HFFc6 (cell line): ENCODE measurements at places on chromosomes 13 and 19. TPM values are rescaled to one million over a fixed set of nuclear protein-coding genes. Genes with fewer than 3 reads are reported as not detected.

DNA sequence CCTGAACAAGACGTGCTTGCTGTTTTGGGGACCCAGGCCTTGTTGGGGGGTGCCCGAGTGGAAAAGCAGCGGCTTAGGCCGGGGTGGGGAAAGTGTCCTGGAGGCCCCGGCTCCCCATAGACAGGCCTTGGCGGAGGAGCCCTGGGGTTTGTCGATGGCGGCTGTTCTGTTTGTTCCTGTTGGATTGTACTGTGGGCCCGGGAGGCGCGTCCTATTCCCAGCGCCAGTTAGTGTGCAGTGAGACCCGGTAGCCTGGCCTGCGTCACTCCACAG, 11.1 kb downstream of the NCLN start:
- 0 out of 2 replicates have a peak, but pooled peaks cover 6% of the 10 kb centered on the region for H3K36me3 ChIP-seq
- H3K4me3 ChIP-seq = no peak overlapping the region
- no peaks in the 10 kb centered on the region for H3K4me1 ChIP-seq
- no peak overlapping the region for H3K27ac ChIP-seq

- H3K36me3 ChIP-seq = no peaks in the 10 kb centered on the region
- peak; percentile 25 for DNase-seq
- peaks cover 2% of the 10 kb centered on the region; the same call in 1 of the 2 replicates for H3K27me3 ChIP-seq
- peak overlapping the region; percentile 99 for H3K4me3 ChIP-seq
- H3K27ac ChIP-seq = peak overlapping the region; percentile 81
- peaks cover 43% of the 10 kb centered on the region for H3K4me1 ChIP-seq
Observed at GRCh38 chr13:97434397-97435201, 630 bp downstream of the RAP2A start.

DNA sequence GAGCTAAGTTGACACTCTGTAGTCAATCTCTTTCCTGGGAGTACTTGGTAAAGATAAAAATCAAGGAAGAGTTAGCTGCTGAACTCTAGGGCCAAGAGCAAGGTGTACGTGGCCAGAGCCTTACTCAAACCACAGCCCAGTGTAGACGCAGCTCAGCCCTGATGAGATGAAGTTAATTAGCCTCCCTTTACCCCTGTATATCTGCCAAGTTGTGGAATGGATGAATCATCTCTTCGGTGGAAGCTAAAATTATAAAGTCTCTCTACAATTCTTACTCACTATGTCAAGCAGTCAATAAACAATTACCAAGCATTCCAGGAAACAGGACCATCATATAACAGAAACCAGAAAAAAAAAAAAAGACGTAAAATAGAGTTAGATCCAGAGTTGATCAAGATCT, 146.9 kb upstream of the UFM1 start:
- H3K27ac ChIP-seq = no peak overlapping the region
- peak; percentile 75 for DNase-seq
- H3K36me3 ChIP-seq = no peaks in the 10 kb centered on the region
- no peaks in the 10 kb centered on the region; the same call in 1 of the 2 replicates for H3K27me3 ChIP-seq

DNA sequence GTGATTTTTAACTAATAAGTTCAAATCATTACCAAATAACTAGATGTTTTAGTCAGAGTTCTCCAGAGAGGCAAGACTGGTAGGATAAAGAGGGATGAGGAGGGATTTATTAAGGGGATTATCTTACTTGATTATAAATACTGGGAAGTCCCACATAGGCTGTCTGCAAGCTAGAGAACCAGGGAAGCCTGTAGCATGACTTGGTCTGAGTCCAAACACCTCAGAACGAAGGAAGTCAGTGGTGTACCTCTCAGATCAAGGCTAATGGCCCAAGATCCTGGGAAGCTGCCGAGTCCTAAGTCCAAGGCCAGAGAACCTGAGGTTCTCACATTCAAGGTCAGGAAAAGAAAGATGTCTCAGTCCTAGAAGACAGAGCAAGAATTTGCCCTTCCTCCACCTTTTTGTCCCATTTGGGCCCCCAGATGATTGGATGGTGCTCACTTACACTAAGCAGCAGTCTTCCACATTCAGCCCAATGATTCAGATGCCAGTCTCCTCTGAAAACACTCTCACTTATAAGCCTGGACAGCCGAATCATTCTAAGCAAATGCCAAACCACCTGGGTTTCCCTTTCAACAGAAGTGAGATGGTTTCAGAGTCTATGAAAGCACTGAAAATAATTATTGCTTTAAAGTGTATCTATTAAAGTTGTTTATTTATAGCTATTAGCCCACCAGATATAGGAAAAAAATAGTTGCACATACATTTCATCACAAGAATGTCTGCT, 1599.2 kb downstream of the OLFM4 start:
- H3K27ac ChIP-seq = no peak overlapping the region
- H3K36me3 ChIP-seq = no peaks in the 10 kb centered on the region
- no peak for DNase-seq

GRCh38 chr13:33227927-33228647, 57.5 kb downstream of the STARD13 start:
- peaks cover 39% of the 10 kb centered on the region for H3K36me3 ChIP-seq
- peak overlapping the region; percentile 78 for H3K4me3 ChIP-seq
- no peak for DNase-seq
- H3K4me1 ChIP-seq = peaks cover 72% of the 10 kb centered on the region
- H3K27ac ChIP-seq = peak overlapping the region; percentile 93
- no peaks in the 10 kb centered on the region; the same call in 1 of the 2 replicates for H3K27me3 ChIP-seq

- peak; percentile 74 for DNase-seq
- no peaks in the 10 kb centered on the region; the same call in 1 of the 2 replicates for H3K27me3 ChIP-seq
- peak within 1 kb of the TSS; percentile 91 for H3K27ac ChIP-seq
- H3K4me3 ChIP-seq = peak within 1 kb of the TSS; percentile 92
- peaks cover 8% of the 10 kb centered on the region; the same call in 1 of the 2 replicates for H3K36me3 ChIP-seq
- H3K4me1 ChIP-seq = peaks cover 28% of the 10 kb centered on the region
Observed at GRCh38 chr19:55370305-55370988, at the start of gene IL11. TSS of gene IL11 (minus strand) at chr19:55370463. CDS start at chr19:55370310, 153 bp downstream.

- H3K4me1 ChIP-seq = peaks cover 73% of the 10 kb centered on the region
- H3K36me3 ChIP-seq = no peaks in the 10 kb centered on the region
- peak overlapping the region; percentile 88 for H3K27ac ChIP-seq
Observed at GRCh38 chr13:79989217-79989661, 351.7 kb downstream of the SPRY2 start.

GRCh38 chr13:76758257-76758656, 127.9 kb downstream of the KCTD12 start:
- H3K27ac ChIP-seq = no peak overlapping the region
- H3K27me3 ChIP-seq = no peaks in the 10 kb centered on the region
- H3K4me3 ChIP-seq = no peak overlapping the region

DNA sequence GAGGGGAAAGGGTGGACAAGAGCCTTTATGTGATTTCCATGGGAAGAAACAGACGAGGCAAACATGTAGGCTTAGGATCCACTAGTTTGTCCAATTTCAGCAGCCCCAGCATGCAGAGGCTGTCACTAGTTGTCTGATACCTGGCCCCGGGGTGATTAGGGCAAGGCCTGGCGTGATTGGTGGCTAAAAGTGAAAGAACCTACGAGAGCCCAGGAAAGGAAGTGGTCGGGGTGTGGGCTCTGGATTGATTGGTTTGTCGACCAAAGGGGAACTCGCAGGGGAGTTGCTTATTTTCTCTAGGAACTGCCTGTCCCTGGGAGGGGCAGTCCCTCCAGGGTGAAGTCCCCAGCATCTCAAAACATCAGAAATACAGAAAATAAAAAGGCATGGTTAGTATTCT, 64.2 kb upstream of the UQCRFS1 start:
- H3K27me3 ChIP-seq = peaks cover 6% of the 10 kb centered on the region; the same call in 1 of the 2 replicates
- H3K36me3 ChIP-seq = no peaks in the 10 kb centered on the region
- peak overlapping the region; percentile 29; the same call in 1 of the 2 replicates for H3K4me3 ChIP-seq
- H3K4me1 ChIP-seq = no peaks in the 10 kb centered on the region
- H3K27ac ChIP-seq = no peak overlapping the region

- no peak overlapping the region for H3K4me3 ChIP-seq
- peaks cover 48% of the 10 kb centered on the region for H3K36me3 ChIP-seq
- peaks cover 3% of the 10 kb centered on the region; the same call in 1 of the 2 replicates for H3K27me3 ChIP-seq
- no peak overlapping the region for H3K27ac ChIP-seq
- H3K4me1 ChIP-seq = no peaks in the 10 kb centered on the region
Observed at GRCh38 chr13:113598081-113598410, 13.5 kb downstream of the TFDP1 start.

- no peak overlapping the region for H3K4me3 ChIP-seq
- no peak overlapping the region for H3K27ac ChIP-seq
- H3K4me1 ChIP-seq = no peaks in the 10 kb centered on the region; the same call in 1 of the 2 replicates
- no peak for DNase-seq
Observed at GRCh38 chr19:56372281-56372680, 21.1 kb downstream of the ZNF582 start.

GRCh38 chr19:1672769-1673644, 20.6 kb upstream of the TCF3 start:
- H3K36me3 ChIP-seq = no peaks in the 10 kb centered on the region
- no peak overlapping the region for H3K27ac ChIP-seq
- no peak for DNase-seq
- peaks cover 27% of the 10 kb centered on the region for H3K27me3 ChIP-seq
- peaks cover 6% of the 10 kb centered on the region for H3K4me1 ChIP-seq
- no peak overlapping the region for H3K4me3 ChIP-seq

GRCh38 chr19:6450166-6450565, 9.4 kb downstream of the SLC25A23 start:
- DNase-seq = no peak
- no peak overlapping the region for H3K4me3 ChIP-seq
- H3K36me3 ChIP-seq = peaks cover 42% of the 10 kb centered on the region
- H3K27me3 ChIP-seq = peaks cover 4% of the 10 kb centered on the region; the same call in 1 of the 2 replicates
- no peak overlapping the region for H3K27ac ChIP-seq
- no peaks in the 10 kb centered on the region for H3K4me1 ChIP-seq

DNA sequence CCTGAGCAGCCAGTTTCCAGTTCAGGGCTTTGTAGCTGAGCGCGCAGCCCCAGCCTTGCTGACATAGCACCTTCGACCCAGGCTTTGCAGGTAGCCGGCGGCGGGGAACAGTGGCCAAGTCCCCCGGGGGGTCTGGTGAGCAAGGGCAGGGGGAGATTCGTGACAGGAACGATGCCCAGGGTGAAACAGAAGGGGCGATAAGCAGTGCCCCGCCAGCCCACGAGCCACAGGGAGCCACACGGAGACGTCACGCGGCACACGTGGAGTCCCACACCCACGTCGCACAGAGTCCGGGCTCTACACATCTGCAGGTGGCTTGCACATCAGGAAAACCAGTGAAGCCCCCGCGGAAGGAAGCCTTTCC, 127.2 kb downstream of the SOX1 start:
- DNase-seq = no peak
- no peaks in the 10 kb centered on the region; the same call in 1 of the 2 replicates for H3K36me3 ChIP-seq
- no peak overlapping the region for H3K4me3 ChIP-seq
- no peaks in the 10 kb centered on the region for H3K4me1 ChIP-seq

- peaks cover 18% of the 10 kb centered on the region for H3K4me1 ChIP-seq
- no peak overlapping the region for H3K27ac ChIP-seq
- DNase-seq = no peak
- H3K4me3 ChIP-seq = no peak overlapping the region
- H3K27me3 ChIP-seq = no peaks in the 10 kb centered on the region; the same call in none of the 2 replicates
Observed at GRCh38 chr19:18762125-18763023, 28.7 kb downstream of the COMP start.

- no peak for DNase-seq
- no peak overlapping the region for H3K27ac ChIP-seq
Observed at GRCh38 chr19:1001538-1002166, 1.4 kb downstream of the GRIN3B start.

- peaks cover 4% of the 10 kb centered on the region; the same call in 1 of the 2 replicates for H3K36me3 ChIP-seq
- H3K27me3 ChIP-seq = no peaks in the 10 kb centered on the region
- no peaks in the 10 kb centered on the region for H3K4me1 ChIP-seq
- no peak overlapping the region for H3K4me3 ChIP-seq
- no peak for DNase-seq
- no peak overlapping the region for H3K27ac ChIP-seq
Observed at GRCh38 chr13:58573743-58574142, 942.2 kb downstream of the PCDH17 start.

DNA sequence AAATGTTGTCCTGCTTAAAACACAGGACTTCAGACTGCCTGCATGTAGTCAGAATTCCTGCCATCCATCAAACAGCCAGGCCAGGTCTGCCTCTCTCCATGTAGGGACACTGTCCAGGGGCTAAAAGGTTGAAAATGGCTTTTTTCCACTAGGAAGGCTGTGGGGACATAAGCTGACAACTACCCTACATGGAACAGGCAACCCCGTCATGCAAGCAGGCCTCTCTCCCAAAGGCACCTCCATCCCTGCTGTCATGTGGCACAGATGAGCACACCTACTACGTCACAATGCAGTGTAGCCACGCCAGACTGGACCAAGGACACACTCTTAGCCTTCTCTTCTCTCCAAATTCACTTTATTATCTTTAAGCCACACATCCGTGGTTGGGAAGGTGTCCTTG, 40.8 kb downstream of the LATS2 start:
- H3K4me1 ChIP-seq = peaks cover 60% of the 10 kb centered on the region
- H3K4me3 ChIP-seq = no peak overlapping the region
- peaks cover 30% of the 10 kb centered on the region for H3K36me3 ChIP-seq
- peak overlapping the region; percentile 31 for H3K27ac ChIP-seq

DNA sequence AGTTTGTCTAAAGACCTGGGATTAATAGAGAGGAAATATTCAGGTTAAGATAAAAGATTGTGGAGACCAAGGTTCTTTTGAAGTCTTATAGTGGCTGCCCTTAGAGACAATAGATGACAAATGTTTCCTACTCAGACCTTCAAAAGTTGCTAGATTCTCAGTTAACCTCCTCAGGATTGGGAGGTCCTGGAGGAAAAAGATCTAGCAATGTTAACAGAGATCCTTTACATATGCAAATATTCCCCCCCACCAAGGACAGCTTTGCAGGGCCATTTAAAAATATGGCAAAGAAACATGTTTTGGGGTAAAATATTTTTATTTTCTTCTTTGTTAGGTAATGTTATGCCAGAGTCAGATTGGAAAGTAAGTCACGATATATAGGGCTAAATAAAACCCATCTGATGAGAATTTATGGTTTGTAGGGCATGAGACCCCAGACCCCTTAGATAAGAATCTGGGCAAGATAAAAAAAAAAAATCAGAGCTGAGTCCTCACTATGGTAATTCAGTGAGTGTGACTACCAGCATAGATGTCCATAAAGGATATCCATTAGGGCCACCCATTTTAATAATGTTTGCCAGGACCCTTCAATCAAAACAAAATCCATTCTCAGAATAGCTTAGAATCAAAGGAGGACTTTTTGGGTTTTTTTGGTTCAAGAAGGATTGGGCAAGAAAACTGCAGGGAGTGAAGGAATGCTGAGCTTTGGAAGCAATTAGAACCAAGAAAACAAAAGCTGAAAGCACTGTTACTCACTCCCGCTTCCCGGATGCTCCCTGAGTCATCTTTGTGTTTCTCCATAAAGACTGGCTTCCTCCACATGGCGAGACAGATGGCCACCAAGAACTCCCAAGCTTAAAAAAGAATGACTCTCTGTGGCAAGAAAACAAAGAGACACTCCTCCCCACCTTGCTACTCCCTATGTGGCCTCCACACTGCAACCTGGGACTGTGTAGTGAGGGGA, 28.2 kb downstream of the VSTM1 start:
- H3K4me1 ChIP-seq = peaks cover 32% of the 10 kb centered on the region
- H3K27ac ChIP-seq = peak overlapping the region; percentile 91
- peaks cover 4% of the 10 kb centered on the region; the same call in 1 of the 2 replicates for H3K36me3 ChIP-seq
- H3K4me3 ChIP-seq = peak overlapping the region; percentile 66
- DNase-seq = peak; percentile 84

- peaks cover 7% of the 10 kb centered on the region; the same call in 1 of the 2 replicates for H3K27me3 ChIP-seq
- H3K36me3 ChIP-seq = no peaks in the 10 kb centered on the region
- H3K27ac ChIP-seq = peak within 1 kb of the TSS; percentile 60
- peak; percentile 56 for DNase-seq
- 0 out of 2 replicates have a peak, but pooled peaks cover 4% of the 10 kb centered on the region for H3K4me1 ChIP-seq
Observed at GRCh38 chr19:15449620-15450527, at the start of gene WIZ. TSS of gene WIZ (minus strand) at chr19:15449956. CDS start at chr19:15448307, 1,649 bp downstream.

The RASL11A gene
- 2.9 to 9.6 TPM (median 5.7 TPM) in 3 replicates for total RNA-seq

The TMEM255B gene
- 7.8 to 10.6 TPM (median 8.6 TPM) in 3 replicates for total RNA-seq

The FBXO27 gene
- total RNA-seq = 0.61 to 2.2 TPM (median 0.88 TPM) in 3 replicates

The IL11 gene
- total RNA-seq = 24.1 to 36.1 TPM (median 35.6 TPM) in 3 replicates

The FAM124A gene
- not detected in 3 replicates for total RNA-seq

The FCGBP gene
- 0.14 to 0.62 TPM (median 0.39 TPM) in 3 replicates for total RNA-seq

The IFNL1 gene
- not detected in 2 replicates for total RNA-seq

The LSR gene
- 2.3 to 2.5 TPM (median 2.3 TPM) in 3 replicates for total RNA-seq

The ZC3H13 gene
- 40.1 and 41.6 TPM in 2 replicates for total RNA-seq
